ENCODE measurements at places on chromosomes 5 and 9.

DNA sequence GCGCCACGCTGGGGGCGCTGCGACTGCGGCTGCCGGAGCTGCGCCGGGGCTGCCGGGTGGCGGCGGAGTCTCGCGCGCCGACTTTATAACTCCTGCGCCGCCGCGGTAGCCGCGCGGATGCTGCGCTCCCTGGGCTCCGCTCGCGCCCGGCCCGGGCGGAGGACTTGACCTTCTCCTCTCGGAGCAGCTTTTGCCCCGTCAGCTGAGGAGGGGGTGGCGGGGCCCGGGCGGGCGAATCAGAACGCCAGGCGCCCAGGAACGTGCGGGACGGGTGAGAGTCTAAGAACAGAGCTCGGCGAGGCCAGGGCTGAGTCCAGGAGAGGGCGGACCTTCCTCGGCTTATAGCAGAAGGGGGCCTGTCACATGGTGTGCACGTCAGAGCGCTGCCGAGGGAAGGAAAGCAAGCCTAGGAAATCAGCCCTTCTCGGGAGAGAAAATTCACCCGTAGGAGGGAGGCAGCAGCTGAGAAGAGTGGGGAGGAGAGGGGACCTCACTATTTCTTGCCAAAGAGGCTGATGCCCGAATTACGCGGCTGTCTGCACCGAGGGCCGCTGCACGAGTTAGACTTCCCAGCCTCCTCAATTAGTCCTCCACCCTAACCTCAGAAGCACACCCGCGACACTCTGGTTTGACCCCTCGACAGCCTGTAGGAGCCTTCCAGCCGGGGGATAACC, at the start of gene FOXD1:
Gene FOXD1 (minus strand): TSS at position 315 of the 674 bp plus-strand sequence. CDS start 415 bp downstream, outside the sequence.
- no peak for DNase-seq

GRCh38 chr9:134980516-134980915, 62.8 kb upstream of the FCN1 start:
- no peak for DNase-seq

DNA sequence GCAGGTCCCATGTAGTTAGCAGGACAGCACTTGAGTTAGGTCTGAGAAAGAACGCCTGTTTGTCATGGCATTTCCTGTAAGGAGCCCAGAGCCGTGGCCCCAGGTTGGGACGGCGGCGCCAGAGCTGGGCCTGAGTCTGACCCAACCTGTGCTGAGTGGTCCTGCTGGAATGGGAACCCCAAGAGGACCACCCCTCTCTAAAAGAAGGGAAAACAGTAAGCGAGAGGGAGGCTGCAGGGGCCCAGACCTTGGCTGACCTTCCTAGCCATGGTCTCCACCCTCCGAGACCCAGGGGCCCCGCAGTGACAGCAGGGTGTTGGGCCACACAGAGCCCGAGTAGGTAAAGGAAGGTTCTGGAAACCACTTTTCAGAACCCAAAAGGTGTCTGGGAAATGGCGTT, 1.8 kb upstream of the LRRC14B start:
- DNase-seq, result no peak

GRCh38 chr9:134408389-134408788, 82.1 kb downstream of the RXRA start:
- DNase-seq, result no peak

GRCh38 chr9:112111461-112111860, 63.6 kb downstream of the SUSD1 start:
- DNase-seq, result no peak

DNA sequence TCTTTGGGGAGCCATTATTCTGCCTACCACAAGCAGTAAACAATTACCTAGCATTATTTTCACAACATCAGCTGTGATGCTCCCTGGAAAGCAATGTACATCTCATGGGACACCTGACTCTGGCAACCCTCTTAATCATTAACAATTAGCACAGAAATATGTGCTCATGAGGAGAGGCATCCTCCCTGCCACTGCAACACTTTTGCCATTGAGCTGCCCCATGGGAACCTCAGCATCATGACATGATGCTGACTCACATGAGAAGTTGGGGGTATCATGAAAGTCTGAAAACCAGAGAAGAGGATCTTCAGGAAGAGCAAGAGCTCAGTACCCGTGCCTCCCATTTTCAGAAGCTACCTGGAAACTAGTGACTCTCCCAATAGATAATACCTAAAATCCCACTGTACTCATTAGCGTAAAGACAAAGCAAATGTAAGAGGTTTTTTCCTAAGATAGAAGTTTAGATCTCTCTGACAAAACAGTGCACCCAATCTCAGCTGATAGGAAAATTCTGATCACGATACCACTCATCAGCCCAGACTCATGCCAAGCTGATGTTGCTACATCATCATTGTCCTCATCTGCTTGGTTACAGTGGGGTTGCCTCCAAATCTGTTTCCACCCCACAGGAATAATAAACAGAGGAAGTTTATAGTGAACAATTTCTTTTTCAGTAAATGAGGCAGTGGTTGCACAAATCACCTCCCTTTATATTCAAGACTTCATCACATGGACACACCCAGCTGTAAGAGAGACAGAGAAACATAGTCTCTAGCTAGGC, 244.5 kb downstream of the NR2F1-AS1 start:
- DNase-seq, result no peak

DNA sequence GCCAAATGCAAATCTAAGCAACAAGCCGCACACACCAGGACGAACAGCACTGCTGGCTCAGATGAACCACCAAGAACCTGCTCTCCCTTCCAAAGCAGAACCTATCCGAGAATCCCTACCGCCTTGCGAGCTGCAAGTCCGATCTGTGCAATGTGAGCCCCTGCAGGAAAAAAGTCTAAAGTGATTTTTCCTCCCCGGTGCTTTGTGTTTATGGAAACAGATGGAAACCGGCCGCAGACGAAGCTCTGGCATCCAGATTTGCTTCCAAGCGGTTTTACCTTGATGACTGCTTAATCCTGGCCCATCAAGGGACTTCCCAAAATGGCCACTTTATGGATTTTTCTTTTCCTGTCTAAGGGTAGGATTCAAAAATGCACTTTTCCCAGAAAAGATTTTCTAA, 112.5 kb downstream of the VAV2 start:
- no peak for DNase-seq

- DNase-seq, result no peak
These were observed 36.6 kb upstream of the CDH12 start for GRCh38 chr5:22889720-22890119.

- DNase-seq, result no peak
These were observed 12.5 kb upstream of the SLC1A3 start for GRCh38 chr5:36593867-36594266.

DNA sequence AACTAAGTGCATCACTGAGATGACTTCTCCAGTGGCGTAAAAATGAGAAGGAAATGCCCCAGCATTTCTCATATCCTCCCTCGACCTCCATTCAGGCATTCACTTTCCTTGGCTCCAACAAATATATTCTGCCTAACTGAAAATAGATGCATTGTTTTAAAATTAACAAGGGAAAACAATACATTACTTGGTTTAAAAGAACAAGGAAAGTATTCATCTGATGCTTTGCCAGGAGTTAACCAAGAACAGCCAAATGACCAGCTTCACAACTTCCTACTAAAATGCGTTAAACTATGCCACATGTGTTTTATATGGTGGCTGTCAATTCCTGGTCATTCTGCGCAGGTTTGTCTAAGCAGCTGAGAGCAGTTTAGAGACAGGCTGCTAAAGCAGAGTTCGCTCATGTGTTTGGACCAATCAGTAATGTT, 121.4 kb downstream of the GNAQ start:
- no peak for DNase-seq

- no peak for DNase-seq
These were observed 35.4 kb downstream of the PRLR start for GRCh38 chr5:35194635-35195471.

GRCh38 chr5:34858790-34859189, 19.8 kb downstream of the TTC23L start:
- DNase-seq, result no peak

DNA sequence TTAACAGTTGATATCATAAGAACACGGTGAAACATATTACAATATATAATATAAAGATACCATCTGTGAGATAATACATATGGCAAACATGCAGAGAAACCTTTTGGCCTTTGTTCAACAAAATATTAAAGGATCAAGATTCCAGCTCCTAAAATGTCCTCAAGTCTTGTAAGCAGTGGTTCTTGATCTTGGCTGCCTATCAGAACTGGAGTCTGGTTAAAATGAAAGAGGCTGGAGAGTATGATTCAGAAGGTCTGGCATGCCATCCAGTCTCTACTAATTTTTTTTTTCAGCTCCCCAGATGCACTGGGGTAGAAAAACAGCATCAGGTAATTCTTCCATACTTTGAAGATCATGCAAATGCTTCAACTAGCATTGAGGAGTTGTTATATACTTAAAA, 83.2 kb downstream of the TNC start:
- DNase-seq, result no peak

- DNase-seq, result no peak
These were observed 145.8 kb upstream of the TUT7 start for GRCh38 chr9:86500031-86500430.

GRCh38 chr9:123089790-123090189, 56.3 kb downstream of the GPR21 start:
- DNase-seq, result no peak

DNA sequence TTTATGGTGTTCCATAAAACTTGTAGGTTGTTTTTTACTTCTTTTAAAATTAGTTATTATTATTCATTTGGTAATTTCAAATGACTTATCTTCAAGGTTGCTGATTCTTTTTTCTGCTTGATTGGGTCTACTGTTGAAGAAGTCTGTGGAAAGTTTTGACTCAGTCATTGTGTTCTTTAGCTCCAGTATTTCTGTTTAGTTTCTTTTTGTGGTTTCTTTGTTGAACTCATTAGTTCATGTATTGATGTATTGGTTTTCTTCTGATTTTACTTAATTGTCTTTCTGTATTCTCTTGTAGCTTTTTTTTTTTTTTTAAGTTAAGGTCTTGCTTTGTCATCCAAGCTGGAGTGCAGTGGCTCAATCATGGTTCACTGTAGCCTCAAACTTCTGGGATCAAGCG, 345.4 kb upstream of the MEF2C start:
- no peak for DNase-seq

DNA sequence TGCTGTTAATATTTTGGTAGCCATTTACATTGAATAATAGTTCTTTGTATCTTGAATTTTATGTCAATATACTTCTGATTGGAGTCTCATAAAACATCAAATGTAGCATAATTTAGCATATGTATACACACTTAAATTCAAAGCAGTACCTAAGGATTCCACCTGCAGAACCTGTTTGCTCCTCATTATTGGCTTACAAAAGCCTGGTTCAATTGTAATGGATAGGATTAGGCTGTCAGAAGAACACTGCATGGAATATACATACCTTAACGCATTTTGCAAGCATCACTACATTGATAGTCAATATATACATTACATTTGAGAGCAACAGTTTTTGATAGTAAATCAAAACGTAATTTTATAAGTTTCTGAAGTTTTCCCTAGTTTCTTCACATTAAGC, 711.3 kb upstream of the COX7C start:
- no peak for DNase-seq

GRCh38 chr9:108996643-108997042, 16.7 kb downstream of the CTNNAL1 start:
- no peak for DNase-seq

GRCh38 chr9:35470894-35471293, 19.0 kb upstream of the RUSC2 start:
- DNase-seq, result no peak

GRCh38 chr5:16625096-16625495, 8.3 kb upstream of the RETREG1 start:
- DNase-seq, result no peak

DNA sequence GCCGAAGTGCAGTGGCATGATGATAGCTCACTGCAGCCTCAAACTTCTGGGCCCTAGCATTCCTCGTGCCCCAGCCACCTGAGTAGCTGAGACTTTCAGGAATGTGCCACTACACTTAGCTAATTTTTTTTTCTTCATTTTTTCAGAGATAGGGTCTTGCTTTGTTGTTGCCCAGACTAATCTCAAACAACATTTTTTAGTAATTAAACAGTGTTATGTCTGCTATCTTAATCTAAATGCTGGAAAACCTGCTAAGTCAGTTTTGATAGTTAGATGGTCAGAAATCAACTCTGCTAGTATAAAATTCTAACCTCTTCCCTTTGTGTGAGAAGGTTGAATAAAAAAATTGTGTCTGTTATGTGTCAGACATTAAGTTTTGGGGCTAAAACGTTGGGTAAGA, 12.4 kb downstream of the G3BP1 start:
- DNase-seq, result no peak

GRCh38 chr5:137092831-137093230, 406.3 kb downstream of the SPOCK1 start:
- DNase-seq, result no peak

- DNase-seq, result no peak
These were observed 1.7 kb upstream of the ARID3C start for GRCh38 chr9:34630402-34631154.

DNA sequence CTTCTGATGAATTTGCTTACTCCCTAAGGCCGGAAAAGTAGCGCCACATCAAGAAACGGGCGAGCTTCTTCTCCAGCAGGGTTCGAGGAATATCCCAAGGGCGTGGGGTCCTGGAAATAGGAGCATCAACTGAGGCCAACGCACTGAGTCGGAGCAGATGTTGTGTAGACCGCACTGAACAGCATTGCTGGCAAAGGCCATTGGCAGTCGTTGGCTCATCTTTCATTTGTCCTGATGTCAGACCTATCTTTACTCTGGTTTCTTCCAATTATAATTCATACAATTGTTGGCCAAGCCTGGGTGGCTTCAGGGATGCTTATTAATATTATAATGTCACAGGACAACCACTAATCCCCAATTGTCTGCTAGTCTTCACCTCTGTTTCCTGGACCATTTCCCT, 26.5 kb downstream of the ZBTB34 start:
- DNase-seq, result no peak

- DNase-seq, result no peak
These were observed 96.5 kb downstream of the PPARGC1B start for GRCh38 chr5:149826574-149826973.

- no peak for DNase-seq
These were observed 155.1 kb upstream of the DMRT1 start for GRCh38 chr9:686321-686813.

GRCh38 chr9:77807281-77807683, 159.2 kb upstream of the GNA14 start:
- no peak for DNase-seq

DNA sequence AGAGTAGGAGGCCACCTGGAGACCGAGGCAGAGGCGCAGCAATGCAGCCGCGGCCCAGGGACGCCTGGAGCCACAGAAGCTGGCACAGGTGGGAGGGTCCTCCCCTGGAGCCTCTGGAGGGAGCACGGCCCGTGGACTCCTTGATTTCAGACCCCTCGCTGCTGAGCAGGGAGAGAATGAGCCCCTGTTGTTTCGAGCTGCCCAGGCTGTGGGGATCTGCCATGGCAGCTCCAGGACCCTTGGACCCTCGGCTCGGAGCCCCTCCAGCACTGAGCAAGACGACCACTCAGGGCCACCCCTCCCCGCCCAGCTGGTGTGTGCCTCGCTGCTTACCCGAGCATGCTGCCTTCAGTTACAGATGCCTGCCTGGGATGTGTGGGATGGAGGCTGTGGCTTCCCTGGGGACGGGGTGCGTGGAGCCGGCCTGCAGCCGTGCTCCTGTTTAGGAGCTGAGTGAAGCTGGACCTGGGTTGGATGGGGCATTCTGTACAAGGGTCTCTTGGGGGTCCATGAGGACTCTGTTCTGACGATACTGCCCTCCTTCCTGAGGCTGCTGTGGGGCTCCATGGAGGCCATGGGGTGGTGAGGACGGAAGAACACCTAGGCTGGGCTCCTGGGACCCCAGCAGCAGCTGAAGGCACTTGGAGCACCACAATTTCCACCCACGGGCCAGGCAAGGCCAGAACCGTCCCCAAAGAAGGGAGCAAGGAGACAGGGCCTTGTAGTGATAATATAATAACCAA, 115.1 kb upstream of the LPCAT1 start:
- DNase-seq, result no peak

Measured in activated CD4-positive, CD25-positive, alpha-beta regulatory T cell treated with anti-CD3 and anti-CD28 coated beads, Interleukin-2, amount 50 U/mL, for 16 hours (primary cell).